Non-pigmented ciliary epithelial cell (primary cell): ENCODE measurements at places on chromosomes 6 and 20.

DNA sequence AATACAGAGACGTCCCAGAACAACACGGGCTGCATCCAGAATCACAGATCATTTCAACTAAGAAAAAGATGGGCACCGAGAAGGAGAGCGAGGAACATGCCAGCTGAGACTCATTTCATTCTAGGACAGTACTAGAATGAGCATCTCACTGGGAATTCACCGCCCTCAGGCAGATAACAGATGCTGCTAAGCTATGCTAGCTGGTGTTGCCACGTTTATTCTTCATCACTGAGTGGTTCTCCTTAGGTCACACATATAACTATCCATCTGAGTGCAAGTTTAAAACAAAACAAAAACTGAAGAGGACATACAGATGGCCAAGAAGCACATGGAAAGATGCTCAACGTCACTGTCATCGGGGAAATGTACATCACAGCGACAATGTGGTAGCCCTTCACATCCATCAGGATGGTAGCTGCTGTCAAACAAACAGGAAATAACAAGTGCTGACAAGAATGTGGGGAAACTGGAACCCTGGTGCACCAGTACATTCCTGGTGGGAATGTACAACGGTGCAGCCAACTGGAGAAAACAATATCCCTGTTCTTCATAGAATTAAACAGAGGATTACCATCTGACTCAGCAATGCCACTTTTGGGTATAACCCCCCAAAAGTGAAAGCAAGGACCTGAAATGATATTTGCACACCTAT lies 97.6 kb downstream of the SLC22A23 start:
- DNase-seq: no peak

GRCh38 chr6:22057962-22058361 lies 238.9 kb downstream of the PRL start:
- DNase-seq: no peak

GRCh38 chr6:140486450-140487361 lies 1112.3 kb upstream of the CITED2 start:
- no peak for DNase-seq

- DNase-seq: no peak
Measured at GRCh38 chr20:49891476-49892110, 23.7 kb downstream of the SPATA2 start.

GRCh38 chr6:50822078-50822476 lies 3.4 kb downstream of the TFAP2B start:
- no peak for DNase-seq

DNA sequence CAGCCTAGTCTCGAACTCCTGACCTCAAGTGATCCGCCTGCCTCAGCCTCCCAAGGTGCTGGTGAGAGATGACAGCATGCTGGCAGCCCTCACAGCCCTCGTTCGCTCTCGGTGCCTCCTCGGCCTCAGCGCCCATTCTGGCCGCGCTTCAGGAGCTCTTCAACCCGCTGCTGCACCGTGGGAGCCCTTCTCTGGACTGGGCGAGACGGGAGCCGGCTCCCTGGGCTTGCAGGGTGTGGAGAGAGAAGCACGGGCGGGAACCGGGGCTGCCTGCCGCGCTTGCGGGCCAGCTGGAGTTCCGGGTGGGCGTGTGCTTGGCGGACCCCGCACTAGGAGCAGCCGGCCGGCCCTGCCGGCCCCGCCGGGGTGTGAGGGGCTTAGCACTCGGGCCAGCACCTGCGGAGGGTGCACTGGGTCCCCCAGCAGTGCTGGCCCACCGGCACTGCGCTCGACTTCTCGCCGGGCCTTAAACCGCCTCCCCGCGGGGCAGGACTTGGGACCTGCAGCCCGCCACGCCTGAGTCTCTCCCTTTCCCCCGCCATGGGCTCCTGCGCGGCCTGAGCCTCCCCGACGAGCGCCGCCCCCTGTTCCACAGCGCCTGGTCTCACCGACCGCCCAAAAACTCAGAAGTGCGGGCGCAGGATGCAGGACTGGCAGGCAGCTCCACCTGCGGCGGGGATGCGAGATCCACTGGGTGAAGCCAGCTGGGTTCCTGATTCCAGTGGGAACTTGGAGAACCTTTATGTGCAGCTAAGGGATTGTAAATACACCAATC lies 31.5 kb upstream of the RANBP9 start:
- no peak for DNase-seq
